ENCODE measurements at places on chromosomes 5 and 9. TPM values are rescaled to one million over a fixed set of nuclear protein-coding genes. Genes with fewer than 3 reads are reported as not detected.

- DNase-seq = no peak
These were observed 21.2 kb downstream of the HSPB3 start for GRCh38 chr5:54476682-54477081.

- no peak for DNase-seq
These were observed 5.2 kb downstream of the KLF9 start for GRCh38 chr9:70409280-70409679.

- DNase-seq = no peak
These were observed 1011.5 kb upstream of the NUDT12 start for GRCh38 chr5:104573949-104574709.

DNA sequence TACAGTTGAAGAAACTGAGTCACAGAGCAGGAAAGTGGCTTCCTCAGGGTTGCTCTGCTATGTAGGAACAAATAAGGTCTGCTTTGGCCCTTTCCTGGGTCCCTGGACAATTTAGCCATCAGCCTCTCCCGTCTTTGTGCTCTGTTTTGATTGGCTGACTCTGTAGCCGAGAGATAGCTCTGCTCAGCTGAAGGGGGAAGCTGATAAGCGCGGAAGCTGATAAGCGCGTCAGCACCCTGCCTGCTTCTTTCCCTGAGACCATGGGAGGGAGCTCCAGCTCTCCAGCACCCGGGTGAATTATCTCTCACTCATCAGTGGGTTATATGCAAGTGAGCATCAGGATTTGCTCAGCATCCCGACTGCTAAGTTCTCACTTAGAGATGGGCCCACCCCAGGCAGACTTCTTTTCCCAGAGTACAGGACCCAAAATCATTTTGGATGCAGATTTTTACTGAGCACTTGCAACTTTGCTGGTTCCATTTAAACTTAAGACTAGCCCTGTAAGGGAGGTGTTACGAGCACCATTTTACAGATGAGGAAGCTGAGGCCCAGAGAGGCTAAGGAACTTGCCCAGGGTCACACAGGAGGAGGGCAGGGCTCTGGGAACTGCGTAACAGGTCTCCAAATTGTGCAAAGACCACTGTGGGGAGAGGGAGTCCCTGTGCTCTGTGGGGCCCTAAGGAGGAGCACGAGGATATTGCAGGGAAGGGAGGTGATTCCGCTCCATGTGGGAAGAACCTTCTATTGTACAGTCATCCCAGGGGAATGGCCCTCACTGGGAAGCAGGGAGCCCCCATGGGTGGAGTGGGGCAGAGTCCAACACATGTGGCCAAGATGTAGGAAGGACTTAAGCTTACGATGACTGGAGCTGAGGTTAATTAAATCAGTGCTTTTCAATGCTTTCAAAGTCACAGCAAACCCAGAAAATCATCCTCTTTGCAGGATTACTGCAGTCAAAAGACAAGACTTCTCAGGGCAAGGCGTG lies 83.7 kb upstream of the ORM1 start:
- DNase-seq = no peak

- no peak for DNase-seq
These were observed 705.1 kb downstream of the MAT2B start for GRCh38 chr5:164210491-164210890.

- DNase-seq = no peak
These were observed 89.9 kb downstream of the SEMA5A start for GRCh38 chr5:9455826-9456434.

DNA sequence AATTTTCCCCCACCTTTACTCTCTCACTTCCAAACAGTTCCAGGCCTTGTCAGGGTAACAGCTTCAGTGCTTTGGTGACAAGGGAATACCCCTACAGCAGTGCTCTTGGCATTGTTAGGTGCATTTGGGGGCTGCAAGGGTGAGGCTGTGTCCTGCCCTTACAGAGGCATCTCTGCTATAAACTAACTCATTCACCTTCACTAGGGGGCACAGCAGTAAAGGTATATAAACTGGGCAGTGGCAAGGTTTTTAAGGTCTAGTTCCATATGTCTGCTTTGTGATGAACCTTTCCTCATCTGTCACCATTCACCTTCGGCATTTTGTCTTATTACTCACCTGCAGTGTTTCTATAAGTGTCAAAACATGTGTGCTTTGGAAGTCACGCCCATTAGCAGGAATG lies 79.1 kb upstream of the GPR151 start:
- DNase-seq = no peak

DNA sequence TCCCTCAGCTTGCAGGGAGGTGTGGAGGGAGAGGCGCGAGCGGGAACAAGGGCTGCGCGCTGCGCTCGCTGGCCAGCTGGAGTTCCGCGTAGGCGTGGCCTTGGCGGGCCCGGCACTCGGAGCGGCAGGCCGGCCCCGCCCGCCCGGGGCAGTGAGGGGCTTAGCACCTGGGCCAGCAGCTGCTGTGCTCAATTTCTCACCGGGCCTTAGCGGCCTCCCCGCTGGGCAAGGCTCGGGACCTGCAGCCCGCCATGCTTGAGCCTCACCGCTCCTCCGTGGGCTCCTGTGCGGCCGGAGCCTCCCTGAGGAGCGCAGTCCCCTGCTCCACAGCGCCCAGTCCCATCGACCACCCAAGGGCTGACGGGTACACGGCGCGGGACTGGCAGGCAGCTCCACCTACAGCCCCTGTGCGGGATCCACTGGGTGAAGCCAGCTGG lies 1516.4 kb downstream of the EFNA5 start:
- no peak for DNase-seq

DNA sequence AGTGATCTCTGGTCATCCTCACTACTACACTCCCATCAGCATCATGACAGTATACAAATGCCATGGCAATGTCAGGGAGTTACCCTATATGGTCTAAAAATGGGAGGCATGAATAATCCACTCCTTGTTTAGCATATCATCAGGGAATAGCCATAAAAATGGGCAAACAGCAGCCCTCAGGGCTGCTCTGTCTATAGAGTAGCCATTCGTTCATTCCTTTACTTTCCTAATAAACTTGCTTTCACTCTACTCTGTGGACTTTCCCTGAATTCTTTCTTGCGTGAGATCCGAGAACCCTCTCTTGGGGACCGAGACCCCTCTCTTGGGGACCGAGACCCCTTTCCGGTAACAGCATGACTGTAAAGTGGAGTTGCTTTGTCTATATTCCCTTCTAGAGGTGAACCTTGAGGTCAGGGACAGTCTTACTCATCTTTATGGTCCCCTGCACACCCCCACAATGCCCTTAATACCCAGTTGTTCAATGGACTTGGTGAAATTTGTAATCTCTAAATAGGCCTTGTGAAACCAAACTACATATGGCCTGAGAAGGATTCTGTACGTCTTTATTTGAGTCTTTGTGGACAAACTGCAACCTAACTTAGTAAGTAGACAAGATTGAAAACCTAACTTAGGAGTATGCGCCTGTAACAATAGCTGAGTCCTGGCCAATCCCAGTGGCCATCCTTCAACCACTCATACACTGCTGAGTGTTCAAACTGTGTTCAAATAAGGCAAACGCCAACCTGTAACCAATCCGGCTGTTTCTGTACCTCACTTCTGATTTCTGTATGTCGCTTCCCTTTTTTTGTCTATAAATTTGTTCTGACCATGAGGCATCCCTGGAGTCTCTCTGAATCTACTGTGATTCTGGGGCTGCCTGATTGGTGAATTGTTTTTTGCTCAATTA lies 32.3 kb upstream of the UBTD2 start:
- no peak for DNase-seq

DNA sequence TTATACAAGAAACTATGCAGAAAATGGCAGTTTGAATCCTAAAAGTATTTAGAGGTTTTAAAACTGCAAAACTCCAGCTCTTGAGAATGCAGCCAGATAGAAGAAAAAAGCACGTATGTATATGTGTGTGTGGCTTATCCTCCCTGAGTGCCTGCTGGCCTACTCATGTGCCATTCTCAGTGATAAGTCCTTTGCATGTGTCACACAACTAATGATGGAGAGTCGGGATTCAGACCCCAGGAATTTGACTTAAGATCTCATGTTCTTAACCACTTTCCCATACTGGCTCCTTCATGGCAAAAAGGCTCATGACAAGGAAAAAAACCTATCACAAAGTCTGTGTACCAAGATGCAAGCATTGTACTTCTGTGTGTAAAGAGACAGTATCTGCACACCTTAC lies 26.6 kb downstream of the SMARCA2 start:
- no peak for DNase-seq

DNA sequence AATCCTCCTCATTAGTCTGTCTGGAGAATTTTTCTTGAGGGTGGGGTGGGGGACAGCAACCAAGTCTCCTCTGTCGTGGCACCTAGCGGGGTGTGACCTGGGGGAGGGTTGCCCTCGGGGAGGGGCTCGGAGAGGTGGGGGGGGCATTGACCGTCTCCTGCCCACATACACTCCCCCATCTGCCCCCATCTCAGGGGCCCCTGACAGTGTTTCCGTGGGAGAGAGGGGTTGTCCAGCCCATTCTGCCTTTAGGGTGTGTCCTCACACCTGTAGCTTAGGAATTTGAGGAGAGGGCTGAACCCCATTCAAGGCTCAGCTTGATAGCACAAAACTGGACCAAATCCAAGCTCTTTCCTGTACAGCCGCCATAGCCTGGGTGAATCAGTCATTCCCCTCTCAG lies 5.9 kb upstream of the CXXC5 start:
- DNase-seq = no peak

- DNase-seq = no peak
These were observed 219.4 kb downstream of the ATPSCKMT start for GRCh38 chr5:10030219-10030831.

GRCh38 chr5:141100243-141100805 lies at the start of gene PCDHB3:
Gene PCDHB3, plus strand, starts transcription at chr5:141100473. Its CDS starts 177 bp downstream, at chr5:141100650.
- DNase-seq = no peak

DNA sequence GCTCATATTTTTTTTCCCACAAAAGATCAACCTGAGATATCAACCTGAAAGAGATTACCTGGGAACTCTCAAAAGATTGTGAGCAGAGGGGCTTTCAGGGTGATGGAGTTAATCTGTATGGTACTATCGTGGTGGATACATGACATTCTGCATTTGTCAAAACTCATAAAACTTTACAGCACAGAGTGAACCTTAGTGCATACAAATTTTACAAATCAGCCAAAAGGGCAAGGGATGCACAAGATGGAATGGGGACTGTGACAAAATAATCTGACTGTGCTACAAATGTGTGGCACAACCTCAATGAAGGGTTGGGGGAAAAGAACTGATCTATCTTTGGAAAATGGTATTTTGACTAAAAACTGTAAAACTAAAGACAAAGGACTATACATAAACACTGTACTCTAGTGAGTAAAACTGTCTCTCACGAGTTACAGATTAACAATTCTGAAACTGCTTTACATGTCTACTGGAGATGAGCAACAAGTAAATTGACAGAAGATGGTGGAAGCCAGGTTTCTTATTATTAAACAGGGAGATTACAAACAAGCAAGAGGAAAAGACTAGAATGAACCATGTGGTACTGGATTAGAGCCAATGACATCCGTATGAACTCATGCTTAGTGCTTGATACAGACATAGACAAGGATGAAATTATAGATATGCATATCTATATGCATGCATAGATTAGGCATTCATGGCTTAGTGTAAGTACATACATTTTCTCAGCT lies 24.8 kb upstream of the RLN1 start:
- DNase-seq = peak; percentile 22

DNA sequence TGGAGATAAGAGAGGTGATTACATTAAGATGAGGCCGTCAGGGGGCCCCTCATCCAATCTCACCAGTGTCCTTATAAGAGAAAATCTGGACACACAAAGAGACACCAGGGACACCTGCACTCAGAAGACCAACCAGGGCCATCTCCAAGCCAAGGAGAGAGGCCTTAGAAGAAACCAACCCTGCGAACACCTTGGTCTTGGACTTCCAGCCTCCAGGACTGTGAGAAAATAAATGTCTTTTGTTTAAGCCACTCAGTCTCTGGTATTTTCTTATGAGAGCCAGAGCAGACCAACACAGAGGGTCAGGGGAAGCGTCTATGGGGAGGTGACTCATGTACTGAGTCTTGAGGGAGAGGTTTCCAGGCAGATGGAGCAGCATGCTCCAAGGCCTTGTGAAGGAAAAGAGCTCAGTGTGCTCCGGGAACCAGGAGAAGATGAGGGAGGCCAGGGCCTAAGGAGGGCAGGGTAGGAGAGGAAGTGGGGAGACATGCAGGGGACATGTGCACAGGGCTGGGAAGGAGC lies 5.4 kb downstream of the PHYKPL start:
- DNase-seq = no peak

- no peak for DNase-seq
These were observed 20.8 kb downstream of the ENHO start for GRCh38 chr9:34501889-34502425.

DNA sequence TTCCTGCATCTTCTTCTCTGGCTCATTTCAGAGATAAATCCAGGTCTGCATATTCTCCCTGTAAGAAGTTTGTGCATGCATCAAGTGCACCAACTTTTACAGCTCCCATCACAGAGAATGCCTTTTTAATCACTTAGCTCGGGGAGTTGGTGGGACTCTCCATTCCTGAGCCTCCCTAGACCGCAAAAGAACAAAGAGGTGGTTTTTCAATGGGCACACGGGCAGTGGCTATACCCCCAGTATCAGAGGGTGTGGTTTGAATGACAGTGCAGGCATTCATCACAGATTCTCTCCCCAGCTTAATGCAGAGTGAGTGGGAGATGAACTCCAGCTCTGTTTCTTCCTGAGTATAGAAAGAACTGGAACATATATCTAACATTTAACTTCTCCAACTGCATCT lies 264.7 kb upstream of the NR4A3 start:
- DNase-seq = no peak

DNA sequence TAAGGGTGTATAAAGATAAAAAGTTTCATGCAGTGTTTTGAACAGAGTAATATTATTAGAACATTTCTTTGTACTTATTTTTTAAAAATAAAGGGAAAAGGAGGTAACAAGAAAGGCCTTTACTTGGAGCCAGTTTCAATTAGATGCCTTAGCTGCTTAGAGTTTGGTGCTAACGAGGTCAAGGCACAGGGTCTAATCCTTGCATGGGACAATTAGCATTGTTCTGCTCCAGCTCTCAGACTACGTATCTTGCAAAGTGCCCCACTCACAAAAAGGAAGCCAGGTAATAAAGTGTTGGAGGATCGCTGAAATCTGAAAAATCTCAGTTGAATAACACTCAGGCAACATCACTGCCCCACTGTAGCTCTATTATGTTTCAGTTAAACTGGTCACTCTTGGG lies 2011.3 kb downstream of the EFNA5 start:
- DNase-seq = no peak

Gene RETREG1
- 0.14 TPM for total RNA-seq

Gene LHX3
- total RNA-seq = not detected

Gene ECM2
- total RNA-seq = 0.18 TPM

Gene AGXT2
- not detected for total RNA-seq

Gene PPP2R2B
- not detected for total RNA-seq

Gene MARVELD2
- total RNA-seq = 4.7 TPM

Gene CLIC3
- total RNA-seq = 0.33 TPM

Gene TMEM174
- 0.07 TPM for total RNA-seq

Gene BTNL8
- total RNA-seq = not detected

Gene MCIDAS
- 0.13 TPM for total RNA-seq

Gene PLEKHG4B
- not detected for total RNA-seq

Gene CDX1
- not detected for total RNA-seq

Gene LSM11
- total RNA-seq = 12.1 TPM

Gene SLC45A2
- total RNA-seq = 0.13 TPM
